AG08396 (cell line): ENCODE measurements at places on chromosomes 2 and 18.

GRCh38 chr2:15359716-15360531 is 201.2 kb downstream of the NBAS start:
- DNase-seq: peak; percentile 44

DNA sequence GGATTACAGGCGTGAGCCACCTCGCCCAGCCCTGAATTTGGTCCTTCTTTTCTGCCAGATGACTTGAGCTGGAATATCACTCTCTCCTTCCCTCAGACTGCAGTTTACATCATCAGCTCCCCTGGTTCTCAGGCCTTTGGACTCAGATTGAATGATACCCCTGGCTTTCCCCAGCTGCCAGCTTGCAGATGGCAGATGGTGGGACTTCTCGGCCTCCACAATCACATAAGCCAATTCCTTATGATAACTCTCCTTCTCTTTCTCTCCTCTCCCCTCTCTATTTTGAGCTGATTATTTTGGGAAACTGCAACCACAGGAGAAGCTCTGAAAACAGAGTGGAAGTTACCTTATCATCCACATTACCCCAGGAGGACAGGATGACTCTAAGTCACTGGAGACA is 33.4 kb upstream of the ATP8B1 start:
- no peak for DNase-seq

- no peak for DNase-seq
Measured at GRCh38 chr2:181234487-181234891, 222.7 kb upstream of the ITGA4 start.

GRCh38 chr2:143730953-143731260 is 601.7 kb downstream of the ARHGAP15 start:
- no peak for DNase-seq

GRCh38 chr2:112293636-112294401 is 18.4 kb downstream of the ZC3H6 start:
- no peak for DNase-seq

DNA sequence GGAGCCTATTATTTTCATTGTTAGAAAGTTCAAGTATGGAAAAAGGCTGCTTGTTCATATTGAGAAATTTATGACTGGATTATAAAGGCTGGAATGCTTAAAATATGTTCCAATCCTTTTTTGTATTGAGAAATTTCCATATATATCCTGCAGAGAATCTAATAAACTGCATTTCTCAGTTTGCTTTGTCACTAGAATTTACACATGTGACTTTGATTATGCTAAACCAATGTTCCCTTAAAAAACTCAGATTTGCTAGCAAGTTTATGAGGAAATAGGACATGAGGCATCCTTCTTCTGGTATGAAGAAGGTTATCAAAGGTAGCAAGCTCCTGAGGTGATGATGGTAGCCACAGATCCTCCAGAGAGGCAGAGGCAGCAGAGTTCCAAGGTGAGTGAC is 29.2 kb upstream of the DSEL start:
- no peak for DNase-seq

GRCh38 chr2:28338046-28338817 is 54.4 kb upstream of the FOSL2 start:
- DNase-seq: peak; percentile 84

- no peak for DNase-seq
Measured at GRCh38 chr2:136065384-136065783, 52.6 kb downstream of the CXCR4 start.

- no peak for DNase-seq
Measured at GRCh38 chr2:76154981-76155380, 444.3 kb upstream of the GCFC2 start.

- no peak for DNase-seq
Measured at GRCh38 chr2:168157926-168158325, 89.5 kb downstream of the STK39 start.

DNA sequence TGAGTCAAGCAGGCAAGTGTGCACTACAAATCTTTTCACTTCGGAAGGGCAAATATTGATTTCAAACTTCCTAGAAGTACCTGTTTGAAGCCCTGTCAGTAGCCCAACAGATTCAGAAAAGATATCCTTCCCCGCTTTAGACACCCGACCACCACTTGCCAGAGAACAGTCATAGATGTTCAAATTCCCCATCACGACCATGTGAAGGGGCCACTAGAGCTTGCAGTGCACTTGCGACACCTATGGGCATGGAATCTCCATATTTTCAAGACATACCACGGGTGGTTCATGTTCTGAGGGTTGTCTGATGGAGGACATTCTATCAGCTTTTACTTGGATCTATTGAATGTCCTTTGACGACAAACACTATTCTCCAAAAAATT is 23.8 kb downstream of the GNLY start:
- no peak for DNase-seq
